ENCODE measurements at places on chromosomes 5 and 9.
A peak's percentile ranks its signal among the peaks of the same experiment; 100 is the strongest.

DNA sequence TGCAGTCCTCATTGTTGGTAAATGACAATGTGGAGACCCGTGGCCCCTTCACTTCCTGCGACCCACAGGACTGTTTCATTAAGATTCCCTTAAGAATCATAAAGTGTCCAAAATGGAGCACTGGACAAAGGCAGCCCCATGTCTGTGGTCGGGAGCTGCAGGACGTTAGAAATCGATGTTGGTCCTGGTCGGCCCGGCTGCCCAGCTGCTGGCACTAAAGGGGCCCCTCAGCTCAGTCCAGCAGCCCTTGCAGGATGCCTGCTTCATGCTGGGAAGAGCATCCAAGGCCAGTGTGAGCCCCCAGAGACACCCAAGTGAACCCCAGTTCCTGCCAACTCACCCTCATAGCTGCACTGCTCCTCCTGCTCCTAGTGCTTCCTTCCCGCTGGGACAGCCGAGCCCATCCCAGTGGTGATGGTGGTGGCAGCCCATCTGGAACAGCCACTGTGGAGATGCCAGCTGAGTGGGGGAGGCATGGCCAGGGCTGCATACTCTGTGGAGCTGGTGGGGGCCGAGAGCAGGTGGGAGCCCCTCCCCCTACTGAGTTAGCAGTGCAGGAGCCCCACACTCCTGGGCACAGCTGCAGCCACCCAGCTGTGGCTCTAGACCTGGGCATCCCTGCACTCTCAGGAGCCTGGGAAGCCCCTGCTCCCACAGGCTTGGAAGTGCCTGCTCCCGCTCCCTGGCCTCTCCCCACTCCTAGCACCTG, 168.0 kb upstream of the IRX2 start:
- no peak for DNase-seq

DNA sequence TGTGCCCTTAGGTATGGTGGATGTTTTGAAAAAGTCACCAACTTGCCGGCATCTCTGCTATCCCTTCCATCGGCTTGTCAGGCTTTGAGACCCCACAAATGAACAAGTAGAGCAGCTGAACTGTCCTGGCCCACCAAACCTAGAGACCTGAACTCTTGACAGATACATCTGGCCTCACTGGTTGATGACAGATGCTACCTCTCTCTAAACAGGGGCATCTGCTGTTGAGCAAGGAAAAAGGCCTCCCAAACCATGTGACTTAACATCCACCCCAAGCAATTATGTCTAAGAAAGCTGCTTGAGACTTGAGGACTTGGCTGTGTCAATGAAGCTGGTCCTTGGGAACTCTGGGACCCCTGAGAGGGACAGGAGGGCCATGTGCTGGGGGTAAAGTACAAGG, 2.3 kb downstream of the CCNI2 start:
- DNase-seq = no peak

DNA sequence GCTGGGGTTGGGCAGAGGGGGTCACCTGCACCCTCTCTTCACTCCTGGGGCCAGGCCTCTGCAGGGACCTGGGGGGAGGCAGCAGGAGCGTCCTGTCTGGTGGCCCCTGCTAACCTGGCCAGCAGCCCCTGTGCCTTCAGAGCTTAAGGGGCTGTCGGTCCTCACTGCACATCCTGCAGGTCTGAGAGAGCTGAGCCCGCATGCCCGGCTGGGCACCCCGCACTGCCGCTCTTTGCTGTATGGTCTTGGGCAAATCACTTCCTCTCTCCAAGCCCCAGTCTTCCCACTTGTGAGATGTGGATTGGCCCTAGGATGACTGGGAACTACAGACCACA, 7.9 kb downstream of the FLT4 start:
- DNase-seq = no peak

DNA sequence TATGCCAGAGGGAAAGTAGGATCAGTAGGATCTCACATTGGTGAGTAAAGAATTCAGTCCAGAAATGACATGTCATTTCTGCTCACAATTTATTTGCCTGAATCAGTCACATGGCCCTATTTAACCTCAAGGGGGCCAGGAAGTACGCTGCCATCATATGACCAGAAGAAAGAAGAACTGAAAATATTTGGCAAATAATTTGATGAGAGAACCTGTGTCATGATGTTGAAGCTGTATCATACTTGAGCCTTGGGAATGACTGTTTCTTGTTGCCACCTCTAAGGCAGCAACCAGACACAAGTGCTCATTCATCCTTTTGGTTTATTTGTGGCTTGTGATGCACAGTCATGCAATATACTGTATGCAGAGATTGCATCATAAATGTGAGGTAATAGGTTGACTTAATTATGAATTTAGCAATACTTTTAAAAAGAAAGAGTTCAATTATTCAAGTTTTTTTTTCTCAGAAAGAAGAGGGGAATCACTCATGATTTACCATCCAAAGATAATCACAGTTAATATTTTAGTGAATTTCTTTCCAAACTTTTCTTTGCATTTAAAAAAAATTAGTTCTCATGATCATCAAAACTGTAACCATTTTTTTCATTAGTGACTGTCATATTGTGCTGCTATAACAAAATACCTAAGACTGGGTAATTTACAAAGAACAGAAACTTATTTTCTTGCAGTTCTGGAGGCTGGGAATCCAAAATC, 8.2 kb upstream of the ZFYVE16 start:
- no peak for DNase-seq

- DNase-seq = no peak
Measured at GRCh38 chr9:97863314-97863713, 10.3 kb downstream of the FOXE1 start.

DNA sequence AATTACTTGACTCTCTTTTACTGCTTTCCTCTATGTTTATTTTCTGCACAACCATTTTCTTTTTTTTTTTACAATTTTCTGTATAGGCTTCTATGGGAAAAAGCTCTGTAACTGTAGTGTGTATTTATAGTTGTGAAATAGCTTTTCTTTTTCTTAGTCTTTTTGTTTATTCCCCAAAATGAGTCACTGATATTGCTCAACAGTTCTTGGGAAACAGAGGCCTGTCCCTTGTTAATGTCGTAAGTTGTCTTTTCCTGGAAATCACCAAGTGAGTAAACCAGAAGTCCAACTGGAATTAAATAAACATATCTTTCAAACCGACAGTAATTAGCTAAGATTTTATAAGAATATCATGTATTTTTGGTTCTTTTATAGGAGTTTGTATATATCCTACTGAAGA, 325.1 kb upstream of the PRR16 start:
- peak; percentile 78 for DNase-seq

DNA sequence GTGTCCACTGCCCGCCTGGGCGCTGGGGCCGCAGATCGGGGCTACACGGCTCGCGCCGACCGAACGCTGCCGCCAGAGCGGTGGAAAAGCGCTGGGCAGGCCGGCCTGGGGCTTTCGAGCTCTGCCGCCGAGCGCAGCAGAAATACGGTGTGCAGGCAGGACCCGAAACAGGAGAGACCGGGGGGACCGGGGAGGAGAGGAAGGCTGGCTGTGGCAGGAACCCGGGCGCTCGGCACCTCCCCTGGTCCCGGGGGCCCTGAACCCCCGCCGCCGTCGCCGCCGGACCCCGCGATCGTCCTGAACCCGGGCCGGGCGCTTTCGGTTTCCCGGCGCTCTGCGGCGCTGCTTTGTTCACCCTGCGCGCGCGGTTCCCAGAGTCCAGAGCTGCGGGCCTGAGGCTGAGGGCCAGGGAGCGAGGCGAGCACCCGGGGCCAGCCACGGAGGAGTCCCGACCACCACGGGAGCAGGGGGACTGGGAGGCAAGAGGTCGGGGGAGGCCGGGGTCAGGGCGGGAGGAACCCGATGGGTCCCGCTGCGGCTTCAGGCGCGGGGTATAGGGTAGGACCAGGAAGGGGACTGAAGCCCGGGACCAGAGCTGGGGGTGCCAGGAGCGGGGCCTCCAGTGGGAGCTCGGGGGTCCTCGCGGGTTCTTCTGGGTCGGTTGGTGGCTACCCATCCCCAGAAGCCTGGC, 12.0 kb downstream of the IRX2 start:
- DNase-seq = no peak

GRCh38 chr5:17379100-17379951, 118.7 kb upstream of the TAF11L2 start:
- DNase-seq = no peak

DNA sequence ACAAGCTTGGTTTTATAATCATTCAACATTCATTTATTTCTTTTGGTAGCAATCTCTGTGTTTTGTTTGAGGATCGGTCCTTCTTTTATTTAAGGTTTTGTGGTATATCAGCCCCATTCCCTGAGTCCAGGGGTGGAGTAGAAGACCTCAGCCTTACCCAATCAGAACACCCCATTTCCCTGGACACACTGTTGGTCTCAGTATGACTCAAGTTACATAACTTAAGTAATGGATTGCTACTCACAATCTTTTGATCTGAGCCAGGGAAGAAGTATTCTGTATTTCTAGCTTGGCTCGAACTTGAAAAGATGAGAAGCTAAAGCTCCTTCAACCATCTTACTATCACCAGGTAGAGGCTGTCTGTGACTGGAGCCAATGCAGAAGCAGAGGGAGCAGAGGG, 175.2 kb upstream of the HAPLN1 start:
- DNase-seq = no peak

DNA sequence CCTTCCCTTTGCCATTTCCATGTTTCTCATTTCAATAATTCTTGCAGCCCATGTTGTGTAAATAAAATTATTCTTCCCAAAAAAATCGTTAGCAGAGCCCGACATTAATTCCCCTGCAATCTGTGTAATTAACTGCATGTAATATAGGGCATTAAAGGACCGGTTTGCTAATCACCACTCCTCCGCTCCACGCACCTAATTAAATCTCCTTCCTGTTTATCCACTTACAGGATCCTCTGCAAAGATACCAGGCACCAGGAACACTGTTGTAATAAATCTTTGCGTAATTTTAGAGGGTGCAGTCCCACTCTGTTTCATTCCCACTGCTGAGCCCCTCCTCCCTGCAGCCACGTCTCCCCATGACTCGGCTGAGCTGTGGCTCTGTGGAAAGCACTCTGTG, 105.0 kb upstream of the PPP1R26 start:
- no peak for DNase-seq

DNA sequence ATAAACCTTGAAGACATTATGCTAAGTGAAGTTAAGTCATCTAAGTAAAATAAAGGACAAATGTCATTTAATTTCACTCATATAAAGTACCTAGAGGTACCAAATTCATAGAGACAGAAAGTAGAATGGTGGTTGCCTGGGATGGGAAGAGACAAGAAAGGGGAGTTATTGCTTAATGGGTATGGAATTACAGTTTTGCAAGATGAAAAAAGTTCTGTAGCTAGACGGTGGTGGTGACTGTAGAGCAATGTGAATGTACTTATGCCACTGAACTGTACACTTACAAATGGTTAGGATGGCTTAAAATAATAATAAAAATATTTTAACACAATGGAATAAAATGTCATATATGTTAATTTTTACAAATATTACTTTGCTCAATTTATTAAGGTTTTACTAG, 128.0 kb downstream of the MPDZ start:
- no peak for DNase-seq

DNA sequence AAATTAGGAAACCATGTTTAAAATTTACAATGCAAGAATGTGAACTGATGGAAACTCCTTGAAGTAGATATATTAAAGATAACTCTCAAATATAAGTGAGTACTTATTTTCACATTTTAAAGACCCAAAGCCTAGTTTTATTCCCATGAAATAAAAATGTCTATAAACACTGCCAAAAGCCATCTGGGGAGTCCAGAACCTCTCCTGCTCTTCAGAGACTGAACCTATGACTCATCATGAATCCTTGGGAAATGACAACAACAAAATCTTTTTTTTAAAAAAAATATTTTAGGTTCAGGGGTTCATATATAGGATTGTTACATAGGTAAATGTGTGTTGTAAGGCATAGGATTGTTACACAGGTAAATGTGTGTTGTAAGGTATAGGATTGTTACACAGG, 33.8 kb upstream of the FYB1 start:
- DNase-seq = no peak

GRCh38 chr5:145479857-145480256, 355.3 kb downstream of the PRELID2 start:
- DNase-seq = no peak

DNA sequence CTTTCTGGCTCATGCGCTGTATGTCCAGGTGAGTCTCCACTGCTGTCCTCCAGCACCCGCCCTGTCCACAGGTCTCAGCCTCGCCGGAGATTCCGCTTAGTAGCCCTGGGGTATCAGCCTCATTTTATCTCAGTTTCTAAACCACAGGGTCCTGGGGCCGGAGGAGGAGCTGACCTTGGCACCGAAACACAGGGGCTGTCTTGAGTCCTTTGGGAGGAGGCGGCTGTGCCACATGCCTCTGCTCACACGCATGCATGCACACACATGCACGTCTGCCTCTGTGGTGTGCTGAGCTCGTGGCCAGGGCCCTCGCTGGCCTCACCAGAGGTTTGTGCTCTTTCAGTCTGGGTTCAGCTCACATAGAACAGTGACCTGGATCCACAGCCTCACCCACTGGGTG, 23.3 kb downstream of the TRIP13 start:
- no peak for DNase-seq

- no peak for DNase-seq
Measured at GRCh38 chr5:107557051-107557658, 113.6 kb downstream of the EFNA5 start.

DNA sequence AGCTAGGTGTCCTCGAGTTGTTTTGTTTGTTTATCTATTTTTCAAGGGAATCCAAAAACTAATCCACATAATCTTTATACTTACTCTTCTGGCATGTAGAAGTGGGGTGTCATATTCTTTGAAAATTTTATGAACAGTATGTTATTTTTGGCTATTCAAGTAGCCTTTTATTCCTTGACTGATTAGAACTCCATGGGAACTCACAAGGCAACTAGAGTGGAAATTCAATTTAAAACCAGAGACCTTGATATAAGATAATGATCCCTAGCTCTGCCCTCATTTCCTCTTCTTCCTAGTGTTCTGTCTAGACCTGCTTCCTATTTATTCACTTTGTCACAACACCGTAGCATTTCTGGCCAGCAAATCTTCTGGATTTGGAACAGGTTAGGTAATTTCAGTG, 1123.7 kb upstream of the C9orf72 start:
- no peak for DNase-seq

DNA sequence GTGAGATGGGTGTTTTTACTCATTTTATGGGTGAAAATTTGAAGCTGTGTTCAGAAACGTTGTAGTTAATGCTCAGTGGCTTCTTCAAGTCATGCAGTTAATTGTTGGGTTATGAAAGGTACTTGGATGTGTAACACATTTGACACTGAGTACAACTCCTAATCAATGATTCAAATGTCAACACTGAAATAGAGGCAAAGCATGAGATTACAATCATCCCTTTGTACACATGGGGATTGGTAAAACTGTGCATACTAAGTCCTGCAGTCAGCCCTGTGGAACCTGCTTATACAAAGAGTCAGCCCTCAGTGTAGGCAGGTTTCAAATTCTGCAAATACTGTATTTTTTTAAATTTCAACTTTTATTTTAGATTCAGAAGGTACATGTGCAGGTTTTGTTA, 3.3 kb downstream of the ABLIM3 start:
- DNase-seq = no peak

DNA sequence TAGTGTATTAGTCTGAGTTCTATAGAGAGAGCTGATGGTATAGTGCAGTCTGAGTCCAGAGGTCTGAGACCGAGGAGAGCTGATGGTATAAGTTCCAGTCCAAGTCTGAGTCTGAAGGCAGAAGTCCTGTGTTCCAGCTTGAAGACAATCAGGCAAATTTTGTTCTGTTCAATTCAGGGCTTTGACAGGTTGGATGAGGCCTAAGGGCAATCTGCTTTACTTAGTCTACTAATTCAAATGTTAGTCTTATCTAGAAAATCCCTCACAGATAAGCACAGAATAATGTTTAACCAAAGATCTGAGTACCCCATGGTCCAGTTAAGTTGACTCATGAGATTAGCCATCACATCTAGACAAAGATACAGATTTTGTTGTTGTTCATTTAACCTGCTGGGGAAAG, 303.0 kb upstream of the KLF4 start:
- no peak for DNase-seq
